ENCODE measurements at places on chromosomes 4 and X. TPM values are rescaled to one million over a fixed set of nuclear protein-coding genes. Genes with fewer than 3 reads are reported as not detected.

DNA sequence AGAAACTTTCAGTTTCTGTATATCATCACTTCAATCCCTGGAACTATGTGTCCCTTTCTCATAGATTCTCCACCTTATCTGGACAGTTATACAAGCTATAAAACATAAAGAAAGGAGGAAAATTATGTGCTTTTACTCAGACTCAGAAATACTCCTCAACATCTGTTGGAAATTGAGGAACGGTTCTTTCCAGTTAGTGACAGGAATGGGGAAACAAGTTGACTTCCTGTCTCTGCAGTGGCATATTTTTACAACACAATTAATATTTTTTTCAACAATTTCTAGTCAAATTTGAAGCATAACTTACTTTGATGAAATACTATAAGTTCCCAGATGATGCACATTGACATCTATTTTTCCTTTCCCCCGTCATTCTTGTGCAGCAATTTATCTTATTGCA, 27.9 kb downstream of the ABHD18 start:
- DNase-seq: no peak
- H3K27ac ChIP-seq: no peak overlapping the region
- H3K4me3 ChIP-seq: no peak overlapping the region
- H3K4me1 ChIP-seq: no peaks in the 10 kb centered on the region
- H3K27me3 ChIP-seq: no peaks in the 10 kb centered on the region

DNA sequence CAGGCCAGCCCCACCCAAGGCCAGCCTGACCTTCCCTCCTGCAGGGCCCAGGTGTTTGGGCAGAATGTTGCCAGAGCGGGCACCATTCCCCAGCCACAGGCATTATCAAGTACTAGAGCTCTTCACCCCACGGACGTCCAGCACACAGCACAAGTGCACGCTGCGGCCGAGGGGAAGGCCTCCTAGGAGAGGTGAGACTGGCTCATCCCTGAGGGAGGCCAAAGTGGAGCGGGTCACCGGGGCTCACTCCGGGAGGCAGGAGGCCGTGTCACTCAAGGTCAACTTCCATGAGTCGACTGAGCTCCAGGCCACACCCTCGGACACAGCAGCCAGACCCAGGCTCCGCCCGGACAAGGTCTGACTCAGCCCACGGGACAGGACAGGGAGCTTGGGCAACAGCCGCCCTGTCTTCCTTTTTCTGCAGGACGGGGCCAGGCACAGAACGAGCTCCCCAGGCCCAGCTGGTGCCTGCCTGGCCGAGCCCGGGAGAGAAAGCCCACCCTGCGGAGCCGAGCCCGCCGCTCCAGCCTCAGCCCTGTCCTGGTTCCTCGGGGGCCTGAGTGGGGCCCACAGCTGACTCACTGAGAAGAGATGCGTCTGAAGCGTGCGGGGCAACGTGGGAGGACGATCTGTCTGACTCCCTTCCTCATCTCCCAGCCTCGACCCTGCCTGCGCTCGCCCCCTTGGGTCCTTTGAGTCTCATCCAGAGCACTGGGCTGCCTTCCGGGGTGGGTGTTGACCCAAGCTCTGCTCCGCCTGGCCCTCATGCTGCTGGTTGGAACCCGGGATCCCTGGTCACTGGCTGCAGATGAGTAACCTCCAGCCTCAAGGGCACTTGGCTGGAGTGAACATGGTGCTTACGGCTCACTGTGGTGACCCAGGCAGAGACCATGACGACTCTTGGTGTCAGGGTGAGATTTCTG, 1.6 kb downstream of the SLC49A3 start:
- peak overlapping the region; percentile 68 for H3K4me3 ChIP-seq
- H3K27ac ChIP-seq: peak overlapping the region; percentile 83
- H3K36me3 ChIP-seq: peaks cover 11% of the 10 kb centered on the region
- peak; percentile 97 for DNase-seq

DNA sequence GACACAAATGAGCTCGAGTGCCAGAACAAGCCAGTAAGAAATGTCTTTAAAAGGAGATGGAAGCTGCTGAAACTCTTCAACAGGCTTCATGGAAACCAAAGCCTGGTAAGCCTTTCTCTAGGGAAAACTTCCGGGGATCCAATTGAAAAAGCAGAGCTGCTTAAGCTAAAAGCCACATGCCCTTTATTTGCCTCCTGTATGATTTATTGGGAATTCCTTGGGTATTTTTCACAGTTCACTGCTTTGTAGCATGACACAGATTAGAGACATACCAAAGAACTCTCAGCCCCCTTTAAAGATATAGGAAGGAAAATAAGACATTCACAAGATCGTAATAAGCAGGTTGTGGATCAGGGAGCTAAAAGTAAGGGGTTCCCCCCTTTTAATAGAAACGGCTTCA, 6.5 kb upstream of the ARHGAP6 start:
- H3K36me3 ChIP-seq: no peaks in the 10 kb centered on the region
- no peaks in the 10 kb centered on the region for H3K27me3 ChIP-seq
- H3K4me3 ChIP-seq: no peak overlapping the region
- H3K4me1 ChIP-seq: no peaks in the 10 kb centered on the region

GRCh38 chrX:123878252-123878721, 18.4 kb downstream of the XIAP start:
- H3K4me1 ChIP-seq: peaks cover 7% of the 10 kb centered on the region
- no peaks in the 10 kb centered on the region for H3K27me3 ChIP-seq
- H3K27ac ChIP-seq: no peak overlapping the region
- DNase-seq: no peak
- H3K36me3 ChIP-seq: no peaks in the 10 kb centered on the region

- no peaks in the 10 kb centered on the region for H3K36me3 ChIP-seq
- no peak overlapping the region for H3K4me3 ChIP-seq
- no peaks in the 10 kb centered on the region for H3K27me3 ChIP-seq
- H3K27ac ChIP-seq: no peak overlapping the region
- H3K4me1 ChIP-seq: no peaks in the 10 kb centered on the region
Measured at GRCh38 chrX:14753441-14753840, 119.4 kb downstream of the FANCB start.

DNA sequence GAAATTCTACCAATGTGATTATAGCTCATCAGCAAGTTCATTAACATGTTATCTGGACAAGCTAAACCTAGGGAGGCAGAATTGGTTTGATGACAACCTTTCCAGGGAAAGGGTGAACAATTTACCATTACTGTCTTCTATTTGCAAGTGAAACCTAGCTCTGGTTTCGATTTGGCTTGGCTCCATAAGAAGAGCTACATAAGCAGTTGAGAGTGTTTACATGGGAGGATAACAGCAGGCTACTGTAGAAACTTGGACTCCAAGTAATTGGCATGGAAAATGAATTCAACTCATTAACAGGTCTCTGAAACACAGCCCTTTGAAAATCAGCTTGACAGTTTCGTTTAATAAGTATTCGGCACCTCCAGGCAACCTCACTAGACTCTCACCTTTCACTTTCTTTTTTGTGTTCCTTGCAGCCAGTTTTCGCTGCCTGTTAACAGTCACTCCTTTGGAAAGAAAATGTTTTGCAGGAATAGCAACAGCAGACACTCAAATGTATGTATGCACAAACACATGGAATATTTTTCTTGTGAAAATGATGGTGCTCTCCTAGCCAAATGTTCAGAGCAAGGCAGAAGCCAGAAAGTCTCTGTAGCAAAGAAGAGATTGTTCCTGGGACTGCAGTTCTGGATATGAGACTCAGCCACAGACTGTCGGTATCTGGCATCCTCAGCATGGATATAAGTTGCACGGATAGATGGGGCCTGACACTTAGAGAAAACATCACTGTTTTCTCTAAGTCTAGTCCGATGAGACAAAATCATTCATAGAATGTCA, 27.5 kb downstream of the POU3F4 start:
- H3K36me3 ChIP-seq: no peaks in the 10 kb centered on the region
- DNase-seq: no peak
- H3K4me1 ChIP-seq: no peaks in the 10 kb centered on the region
- H3K27ac ChIP-seq: no peak overlapping the region

- DNase-seq: no peak
- no peaks in the 10 kb centered on the region for H3K36me3 ChIP-seq
- no peaks in the 10 kb centered on the region for H3K4me1 ChIP-seq
- H3K4me3 ChIP-seq: no peak overlapping the region
- H3K27ac ChIP-seq: no peak overlapping the region
Measured at GRCh38 chrX:132737743-132738142, 220.7 kb downstream of the HS6ST2 start.

- no peaks in the 10 kb centered on the region for H3K27me3 ChIP-seq
- no peak for DNase-seq
- H3K4me1 ChIP-seq: peaks cover 10% of the 10 kb centered on the region
- no peak overlapping the region for H3K27ac ChIP-seq
Measured at GRCh38 chr4:17636696-17637622, 22.5 kb downstream of the MED28 start.

- H3K27ac ChIP-seq: peak overlapping the region; percentile 88
- H3K27me3 ChIP-seq: no peaks in the 10 kb centered on the region
- peak overlapping the region; percentile 66 for H3K4me3 ChIP-seq
- H3K4me1 ChIP-seq: peaks cover 21% of the 10 kb centered on the region
Measured at GRCh38 chrX:136767104-136767941, 13.4 kb downstream of the ARHGEF6 start.

The ZBTB33 gene
- 7.9 TPM for total RNA-seq

The STPG2 gene
- not detected for total RNA-seq

The PRRG1 gene
- total RNA-seq: 7.1 TPM
